ENCODE measurements at places on chromosomes 1 and 21.

DNA sequence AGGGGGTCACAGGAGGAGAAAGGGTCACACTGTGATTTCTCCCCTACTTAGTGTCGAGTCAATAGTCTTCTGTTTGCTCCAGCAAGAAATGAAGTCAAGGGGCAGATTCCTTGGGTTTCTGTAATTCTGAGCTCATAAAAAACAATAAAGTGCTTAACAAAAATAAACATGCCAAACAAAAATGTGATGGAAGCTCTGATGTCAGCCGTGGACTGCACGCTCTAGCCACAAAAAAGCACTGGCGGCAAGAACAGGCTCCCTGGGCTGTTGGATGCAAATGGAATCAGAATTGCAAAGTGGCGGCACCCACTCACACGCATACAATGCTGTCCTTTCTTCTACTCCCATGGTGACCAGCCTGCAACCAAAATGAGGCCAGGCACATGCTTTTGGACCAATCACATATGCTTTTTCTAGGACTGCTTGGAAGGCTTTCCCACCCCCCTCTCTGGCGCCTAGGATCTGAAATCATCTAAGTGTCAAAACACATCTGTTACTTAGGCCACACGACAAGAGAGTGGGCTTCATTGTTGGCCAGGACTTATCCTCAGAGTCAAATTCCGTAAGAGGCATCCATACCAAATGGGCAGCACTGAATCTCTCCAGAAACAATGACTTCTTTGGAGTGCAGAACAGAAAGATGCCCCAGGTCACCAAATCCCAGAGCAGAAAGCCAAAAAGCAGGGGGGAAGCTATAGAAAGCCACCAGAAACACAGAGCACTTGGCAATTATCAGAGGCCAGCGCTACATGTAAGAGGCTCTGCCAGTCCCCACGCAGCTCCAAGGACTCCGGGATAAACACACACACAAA is 9.2 kb downstream of the C1orf198 start:
- DNase-seq = no peak

DNA sequence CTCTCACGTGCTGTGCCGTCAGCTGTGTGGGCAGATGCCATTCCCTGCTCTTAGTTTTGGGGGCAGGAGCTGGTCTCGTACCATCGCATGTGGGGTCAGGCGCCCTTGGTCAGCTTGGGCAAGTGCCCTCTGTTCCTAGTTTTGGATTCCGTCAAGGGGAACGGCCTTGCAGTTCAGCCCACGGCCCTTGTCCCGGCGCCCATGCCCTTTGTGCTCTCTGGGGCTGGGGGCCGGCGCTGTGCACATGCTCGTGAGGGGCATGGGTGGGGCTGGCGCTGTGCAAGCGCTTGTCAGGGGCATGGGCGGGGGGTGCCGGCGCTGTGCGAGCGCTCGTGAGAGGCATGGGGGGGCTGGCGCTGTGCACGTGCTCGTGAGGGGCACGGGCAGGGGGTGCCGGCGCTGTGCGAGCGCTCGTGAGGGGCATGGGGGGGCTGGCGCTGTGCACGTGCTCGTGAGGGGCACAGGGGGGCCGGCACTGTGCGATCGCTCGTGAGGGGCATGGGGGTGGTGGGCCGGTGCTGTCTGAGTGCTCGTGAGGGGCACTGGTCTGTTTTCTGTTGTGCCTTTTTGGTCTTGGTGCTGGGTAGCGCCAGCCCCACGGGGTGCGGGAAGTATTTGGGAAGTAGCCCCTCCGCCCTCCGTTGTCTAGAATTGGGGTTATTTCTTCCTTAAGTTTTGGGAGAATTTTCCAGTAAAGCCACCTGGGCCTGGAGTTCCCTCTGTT is 29.5 kb upstream of the DIP2A start:
- no peak for DNase-seq

DNA sequence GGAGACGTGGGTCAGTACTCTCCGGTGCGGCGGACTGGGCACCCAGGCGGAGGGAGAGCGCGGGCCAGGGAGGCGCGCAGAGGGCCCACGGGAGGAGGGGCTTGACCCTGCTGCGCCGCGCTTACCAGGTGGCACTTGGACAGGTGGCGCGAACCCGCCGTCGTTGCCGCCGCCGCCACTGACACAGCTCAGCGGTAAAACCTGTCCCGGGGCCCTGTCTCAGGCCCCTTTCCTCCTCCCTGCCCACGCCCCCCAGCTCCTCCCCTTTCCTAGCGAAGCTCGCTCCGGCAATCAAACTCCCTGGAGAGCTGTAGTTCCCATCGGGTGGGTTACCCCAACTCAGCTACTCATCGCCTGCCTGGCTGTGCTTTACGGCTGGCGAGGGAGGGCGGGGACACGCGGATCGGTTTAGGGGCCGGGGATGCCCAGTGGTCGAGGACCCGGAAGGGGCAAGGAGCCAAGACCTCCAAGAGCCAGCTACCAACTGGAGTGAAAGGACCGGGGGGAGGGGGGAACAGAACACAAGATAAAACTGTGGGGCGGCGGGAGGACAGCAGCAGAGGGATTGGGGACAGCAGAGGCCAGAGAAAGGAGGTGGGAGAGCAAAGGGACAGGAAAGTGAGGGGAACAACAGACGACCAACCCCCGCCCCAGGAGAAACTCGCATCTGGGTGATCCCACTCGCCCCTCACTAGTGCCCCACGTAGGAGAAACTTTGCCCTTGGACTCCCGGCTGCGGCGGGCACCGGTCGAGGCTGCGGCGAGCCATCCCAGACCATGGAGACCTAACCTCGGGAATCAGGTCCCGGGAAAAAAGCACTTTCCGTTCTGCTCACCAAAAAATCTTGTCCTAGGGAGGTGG is 2.9 kb downstream of the GFI1 start:
- DNase-seq = peak; percentile 56

- DNase-seq = no peak
Observed at GRCh38 chr1:40704817-40705733, 13.6 kb downstream of the NFYC start.

DNA sequence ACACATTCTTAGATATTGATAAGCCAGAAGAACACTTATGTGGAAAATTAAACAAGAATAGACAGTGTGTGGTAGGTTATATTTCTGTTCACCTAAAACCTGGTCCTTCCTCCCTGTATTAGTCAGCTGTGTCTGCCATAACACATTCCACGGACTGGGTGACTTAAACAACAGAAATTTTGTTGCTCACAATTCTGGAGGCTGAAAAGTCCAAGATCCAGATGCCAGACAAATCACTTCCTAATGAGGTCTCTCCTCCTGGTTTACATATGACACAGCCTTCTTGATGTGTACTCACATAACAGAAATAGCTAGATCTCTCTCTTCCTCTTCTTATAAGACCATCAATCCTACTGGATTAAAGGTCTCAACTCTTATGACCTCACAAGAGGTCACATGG is 25.7 kb downstream of the JMJD4 start:
- no peak for DNase-seq

GRCh38 chr1:46363121-46363520 is 22.5 kb downstream of the NSUN4 start:
- DNase-seq = no peak

DNA sequence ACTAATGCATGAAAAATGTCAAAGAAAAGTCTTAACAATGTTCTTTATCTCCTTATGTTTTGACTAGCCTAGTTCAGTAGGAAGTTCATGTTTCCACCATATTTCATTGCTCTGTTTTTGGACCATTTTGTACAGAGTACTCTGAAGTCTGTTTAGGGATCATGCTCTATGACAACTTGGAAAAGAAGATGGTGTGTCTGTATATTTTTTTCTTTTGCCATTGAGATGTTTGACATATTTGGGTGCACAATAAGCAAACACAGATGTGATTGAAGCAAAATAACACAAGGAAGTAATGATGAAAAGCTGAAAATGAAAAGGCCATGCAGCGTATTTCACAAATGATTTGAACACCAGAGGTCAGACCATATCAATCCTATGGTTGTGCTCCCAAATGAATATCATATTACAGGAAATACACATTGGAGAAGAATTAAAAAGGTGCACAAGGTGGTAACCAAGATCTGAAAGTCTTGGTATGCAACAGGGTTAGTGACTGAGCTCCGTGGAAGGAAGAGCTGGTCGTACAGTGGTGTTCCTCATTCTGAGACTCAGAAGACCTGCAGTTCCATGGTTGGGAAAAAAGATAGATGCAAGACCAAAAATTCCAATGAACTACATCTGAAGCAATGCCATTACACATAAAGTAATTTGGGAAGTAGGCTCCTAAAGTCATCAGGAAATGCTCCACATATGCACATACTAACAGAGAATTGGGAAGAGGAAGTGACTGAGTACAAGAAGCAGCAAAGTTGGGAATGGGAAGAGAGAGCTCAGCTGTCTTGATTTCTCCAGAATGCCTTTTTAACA is 463.5 kb downstream of the LMO4 start:
- DNase-seq = no peak

Data from NCI-H1436 (cell line).